Suprapubic skin (tissue), 4 donors: ENCODE measurements at places on chromosomes 11 and 22. TPM values are rescaled to one million over a fixed set of nuclear protein-coding genes. Genes with fewer than 3 reads are reported as not detected.

The KCNC1 gene
- not detected for total RNA-seq

The MOGAT2 gene
- 12.4 TPM for total RNA-seq

The MPZL2 gene
- total RNA-seq, result 54.5 TPM

The TPBGL gene
- 0.40 TPM for total RNA-seq

The SFI1 gene
- 38.4 TPM for total RNA-seq

The CECR2 gene
- 3.7 TPM for total RNA-seq

The C11orf65 gene
- 3.1 TPM for total RNA-seq

The BEST1 gene
- 2.7 TPM for total RNA-seq

The ESAM gene
- total RNA-seq, result 17.3 TPM

The TMPRSS6 gene
- 0.30 TPM for total RNA-seq

The APOA1 gene
- total RNA-seq, result 1.2 TPM

The CARNS1 gene
- total RNA-seq, result 0.80 TPM

The CSTF3 gene
- 11.2 TPM for total RNA-seq

The TCN1 gene
- total RNA-seq, result 5.3 TPM

The GUCY1A2 gene
- total RNA-seq, result 1.3 TPM

The TMPRSS13 gene
- 66.6 TPM for total RNA-seq

The NXF1 gene
- 88.1 TPM for total RNA-seq

The LDHAL6A gene
- total RNA-seq, result not detected

The DAGLA gene
- total RNA-seq, result 0.80 TPM

The MYBPC3 gene
- total RNA-seq, result not detected

The NRGN gene
- 0.65 TPM for total RNA-seq

The OR51L1 gene
- not detected for total RNA-seq

The OR10V1 gene
- not detected for total RNA-seq

The TMEM121B gene
- total RNA-seq, result 0.76 TPM

The BLID gene
- total RNA-seq, result not detected

The BAIAP2L2 gene
- total RNA-seq, result 1.6 TPM

The CARD16 gene
- total RNA-seq, result 2.8 TPM

The KCNK4 gene
- not detected for total RNA-seq

The KRTAP5-1 gene
- total RNA-seq, result 1.0 TPM

The OR51I1 gene
- total RNA-seq, result not detected

The LINC01488 gene
- total RNA-seq, result not detected

The OR8D2 gene
- not detected for total RNA-seq

The MRGPRE gene
- not detected for total RNA-seq

The SLC6A5 gene
- not detected for total RNA-seq

The AHNAK gene
- 1,312 TPM for total RNA-seq

The XNDC1N gene
- total RNA-seq, result 4.6 TPM

The FOLR1 gene
- total RNA-seq, result 4.3 TPM

The ABCC8 gene
- 0.42 TPM for total RNA-seq

The REXO2 gene
- 101 TPM for total RNA-seq

The APOL2 gene
- 15.3 TPM for total RNA-seq

The TIMP3 gene
- total RNA-seq, result 148 TPM
